ENCODE measurements at places on chromosomes 6 and 20.

- no peak for DNase-seq
These were observed 2.3 kb downstream of the LINC00237 start for GRCh38 chr20:21103582-21104465.

DNA sequence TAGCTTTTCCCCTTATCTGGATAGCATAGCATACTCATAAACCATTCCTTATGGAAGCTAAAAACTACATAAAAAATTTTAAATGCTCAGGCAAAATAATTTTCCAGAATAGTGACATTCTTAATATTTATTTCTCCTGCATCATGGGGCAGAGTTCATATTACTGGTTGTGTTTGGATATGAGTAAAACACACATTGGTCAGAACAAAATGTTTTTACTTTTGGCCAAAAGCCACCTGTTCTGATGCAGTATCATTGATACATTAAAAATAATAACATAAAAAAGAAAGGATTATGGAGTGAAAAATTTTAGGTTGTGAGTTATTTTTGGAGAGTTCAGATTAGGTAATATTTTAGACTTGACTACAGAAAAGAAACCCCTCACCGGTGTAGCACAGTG is 33.6 kb downstream of the TRAM2 start:
- no peak for DNase-seq

DNA sequence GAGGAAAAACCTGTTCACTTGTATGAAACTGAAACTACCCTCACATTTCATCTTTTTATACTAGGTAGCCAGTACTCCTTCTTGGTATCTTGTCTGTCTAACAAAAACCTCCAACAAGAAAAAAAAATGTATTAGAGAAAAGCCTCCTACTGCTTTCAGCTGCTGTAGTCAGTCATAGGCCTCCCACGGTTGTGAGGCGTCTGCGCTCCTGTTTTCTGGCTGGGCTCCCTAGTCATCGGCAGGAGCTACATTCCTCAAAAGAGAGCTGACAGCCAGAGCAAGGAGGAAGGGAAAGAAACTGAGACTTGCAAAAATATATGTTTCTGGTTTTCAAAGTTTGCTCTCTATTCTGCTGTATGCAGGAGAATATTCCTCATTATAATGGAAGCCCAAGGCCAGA is 517.0 kb downstream of the LMBRD1 start:
- DNase-seq: no peak

DNA sequence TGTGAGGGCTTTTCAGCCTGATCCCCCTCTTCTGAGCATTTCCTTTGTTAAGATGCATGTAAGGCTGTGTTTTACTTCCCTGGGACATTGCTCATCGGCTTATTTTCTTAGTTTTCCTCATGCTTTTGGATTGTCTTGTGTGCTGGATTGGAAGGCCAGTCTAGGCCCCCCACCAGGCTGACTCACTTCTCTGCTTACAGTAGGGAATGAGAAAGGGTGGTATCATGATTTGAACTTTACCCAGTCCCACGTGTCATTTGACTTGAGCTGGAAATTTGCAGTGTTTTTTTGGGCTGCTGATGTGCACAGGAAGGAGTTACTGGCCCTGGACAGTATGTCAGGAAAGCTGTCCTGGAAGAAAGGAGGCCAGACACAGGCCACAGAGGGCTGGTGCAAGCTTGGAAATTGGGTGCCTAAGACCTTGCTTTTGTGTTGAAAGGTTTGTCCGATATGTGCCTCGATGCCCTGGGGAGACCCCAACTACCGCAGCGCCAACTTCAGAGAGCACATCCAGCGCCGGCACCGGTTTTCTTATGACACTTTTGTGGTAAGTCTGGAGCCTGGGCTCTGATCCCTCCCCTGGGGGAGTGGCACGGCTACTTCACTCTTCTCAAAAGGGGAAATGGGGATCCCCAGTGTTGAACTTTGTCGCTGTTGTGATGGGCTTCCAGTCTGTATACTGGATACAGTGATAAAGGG is 12.8 kb downstream of the RNF114 start:
- DNase-seq: no peak

DNA sequence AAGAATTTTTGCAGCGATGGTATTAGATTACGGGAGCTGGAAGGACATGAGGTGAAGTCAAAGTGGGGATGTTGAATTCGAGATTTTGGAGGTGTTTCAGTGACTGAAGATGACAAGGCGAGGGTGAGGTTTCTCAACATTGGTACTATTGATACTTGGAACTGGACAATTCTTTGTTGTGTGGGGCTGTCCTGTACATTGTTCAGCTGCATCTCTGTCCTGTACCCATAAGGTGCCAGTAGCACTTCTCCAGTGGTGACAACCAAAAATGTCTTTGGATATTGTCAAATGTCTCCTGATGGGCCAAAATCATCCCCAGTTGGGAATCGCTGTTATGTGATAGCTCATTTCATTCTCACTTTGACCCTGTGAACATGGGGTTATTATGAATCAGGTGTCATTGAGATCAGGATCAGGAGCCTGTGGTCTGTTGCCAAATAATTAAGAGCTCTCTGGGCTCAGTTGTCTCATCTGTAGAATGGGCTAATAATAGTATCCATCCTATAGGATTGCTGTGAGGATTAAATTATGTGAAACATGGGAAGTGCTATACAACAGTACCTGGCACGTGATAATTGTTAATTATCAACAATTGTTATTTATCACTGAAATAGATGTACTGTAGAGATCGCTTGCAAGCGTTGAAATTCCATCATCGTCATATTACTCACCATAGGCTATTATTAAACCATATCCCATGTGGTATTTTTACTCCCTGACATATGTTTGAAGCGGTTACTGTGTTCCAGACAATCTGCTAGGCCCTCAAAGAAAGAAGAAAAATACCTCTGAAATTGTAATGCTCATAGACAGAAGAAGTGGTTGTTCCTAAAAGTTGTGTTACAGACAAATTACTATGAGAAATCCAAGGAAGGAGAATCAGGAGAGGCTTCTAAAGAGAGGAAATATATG is 48.5 kb upstream of the TTPAL start:
- no peak for DNase-seq

- DNase-seq: no peak
These were observed 144.8 kb downstream of the BACH2 start for GRCh38 chr6:90151576-90152422.

DNA sequence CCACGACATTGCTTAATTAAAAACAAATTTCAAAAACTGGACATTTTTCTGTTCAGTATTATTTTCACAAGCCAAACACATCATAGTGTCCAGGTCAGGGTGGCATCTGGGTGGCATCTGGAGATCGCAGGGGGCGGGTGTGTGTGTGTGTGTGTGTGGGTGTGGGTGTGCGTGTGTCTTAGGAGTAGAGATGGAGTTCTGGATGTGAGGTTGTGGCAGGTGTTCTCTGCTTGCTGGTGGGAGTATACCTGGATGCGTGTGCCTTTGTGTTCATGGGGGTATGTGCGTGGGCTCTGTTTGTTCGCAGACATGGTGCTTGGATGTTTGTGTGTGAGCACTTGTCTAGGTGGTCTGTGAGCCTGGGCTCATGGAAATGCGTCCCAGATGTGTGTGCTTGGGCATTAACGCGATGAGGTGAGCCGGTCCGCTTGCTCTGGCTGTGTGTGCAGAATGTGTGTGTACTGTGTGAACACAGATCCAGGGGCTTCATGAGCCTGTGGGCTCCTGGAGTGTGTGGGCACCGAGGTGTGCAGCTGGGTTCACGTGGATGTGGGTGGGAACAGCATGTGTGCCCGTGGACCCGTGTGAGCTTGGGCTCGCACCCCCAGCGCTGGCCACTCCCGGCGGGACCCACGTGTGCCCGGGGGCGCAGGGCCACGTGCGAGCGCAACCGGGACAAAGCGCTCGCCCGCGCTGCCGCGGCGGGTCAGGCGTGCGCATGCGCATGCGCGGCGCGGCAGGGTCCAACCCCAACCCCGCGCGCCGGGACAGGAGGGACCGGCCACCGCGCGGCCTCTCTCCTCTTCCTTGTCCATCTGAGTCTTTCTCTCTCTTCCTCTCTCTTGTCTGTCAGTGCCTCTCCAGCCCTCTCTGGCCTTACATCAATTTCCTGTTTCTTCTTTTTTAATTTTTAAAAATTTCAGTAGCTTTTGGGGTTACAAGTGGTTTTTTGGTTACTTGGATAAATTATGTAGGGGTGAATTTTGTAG is 60.4 kb downstream of the SRC start:
- DNase-seq: peak; percentile 17

Data from activated T-cell treated with anti-CD3 and anti-CD28 coated beads, Interleukin-2, amount 50 U/mL, for 4 hours (primary cell).